BE2C (cell line): ENCODE measurements at places on chromosomes 6 and 20.
A peak's percentile ranks its signal among the peaks of the same experiment; 100 is the strongest.

DNA sequence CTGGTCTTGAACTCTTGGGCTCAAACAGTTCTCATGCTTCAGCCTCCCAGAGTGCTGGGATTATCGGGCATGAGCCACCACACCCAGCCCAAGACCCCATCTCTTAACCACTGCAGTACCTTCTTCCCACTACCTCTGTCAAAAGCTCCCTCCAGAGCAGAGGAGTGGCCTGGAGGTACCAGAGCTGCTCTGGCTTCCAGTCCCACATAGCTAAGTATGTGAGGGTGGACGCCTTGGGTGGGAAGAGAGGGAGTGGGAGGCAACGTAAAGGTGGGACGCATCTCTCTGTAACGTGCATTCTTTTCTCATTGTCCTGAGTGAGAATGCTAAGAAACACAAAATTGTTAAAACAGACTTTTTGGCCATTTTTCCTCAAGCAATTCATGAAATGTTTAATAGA, 24.5 kb downstream of the TM9SF4 start:
- no peak for DNase-seq

DNA sequence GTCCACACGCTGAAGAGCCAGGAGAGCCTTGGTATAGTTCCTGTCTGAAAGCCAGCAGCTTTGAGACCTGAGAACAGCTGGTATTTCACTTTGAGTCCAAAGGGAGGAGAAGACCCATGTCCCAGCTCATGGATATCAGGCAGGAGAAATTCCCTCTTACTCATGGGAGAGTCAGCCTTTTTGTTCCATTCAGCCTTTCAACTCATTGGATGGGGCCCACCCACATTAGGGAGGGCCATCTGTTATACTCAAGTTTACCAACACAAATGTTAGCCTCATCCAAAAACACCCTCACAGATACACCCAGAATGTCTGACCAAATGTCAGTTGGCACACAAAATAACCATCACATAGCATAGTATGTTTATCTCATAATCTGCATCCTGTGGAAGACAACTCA, 80.1 kb downstream of the GMDS start:
- no peak for DNase-seq

DNA sequence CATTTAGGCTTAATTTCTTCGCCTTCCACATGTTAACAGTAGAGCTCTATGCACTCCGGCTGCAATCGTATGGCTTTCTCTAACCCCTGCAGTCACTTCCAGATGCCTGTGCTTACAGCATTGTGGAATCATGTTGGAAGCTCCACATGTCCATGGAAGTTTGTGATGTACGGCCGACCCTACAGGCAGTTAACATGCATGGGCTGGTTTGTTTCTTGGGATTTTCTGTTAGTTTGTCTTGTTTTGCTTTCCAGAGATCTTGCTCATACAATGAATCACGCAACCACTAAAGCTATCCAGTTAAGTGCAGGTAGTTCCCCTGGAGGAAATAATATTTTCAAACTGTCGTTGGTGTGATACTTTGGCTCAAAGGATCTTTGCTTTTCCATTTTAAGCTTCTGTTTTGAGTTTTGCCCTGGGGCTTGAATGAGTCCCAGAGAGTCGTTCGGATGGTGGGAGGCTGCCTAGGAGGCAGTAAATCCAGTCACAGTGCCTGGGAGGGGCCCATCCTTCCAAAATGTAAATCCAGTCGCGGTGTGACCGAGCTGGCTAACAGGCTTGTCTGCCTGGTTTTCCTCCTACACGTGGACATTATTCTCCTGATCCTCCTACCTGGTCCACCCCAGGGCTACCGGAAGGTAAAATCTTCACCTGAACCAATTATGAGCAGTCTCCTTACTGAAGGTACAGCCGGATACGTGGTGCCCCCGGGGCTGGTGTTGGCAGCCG, 225.9 kb downstream of the SMOC2 start:
- DNase-seq: no peak

GRCh38 chr6:90319044-90319443, 22.4 kb upstream of the BACH2 start:
- no peak for DNase-seq

DNA sequence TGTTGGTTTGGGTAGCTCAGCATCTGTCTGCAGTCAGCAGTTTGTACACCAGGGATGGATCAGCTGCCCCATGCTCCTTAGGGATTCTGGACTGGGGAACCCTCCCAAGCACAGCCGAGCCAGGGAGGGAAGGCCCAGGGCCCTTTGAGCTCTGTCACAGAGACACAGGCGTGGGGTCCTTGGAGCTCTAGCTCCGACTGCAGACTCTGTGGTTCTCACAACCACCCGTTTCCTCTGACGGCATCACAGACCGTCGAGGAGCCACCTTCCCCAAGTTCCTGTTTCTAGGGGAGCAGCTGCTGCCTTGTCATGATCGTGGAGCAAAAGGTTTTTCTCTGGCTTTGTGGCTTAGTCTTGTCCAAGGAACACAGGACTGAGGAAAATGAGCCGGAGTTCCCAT, at the start of gene SLA2:
Gene SLA2, minus strand, starts transcription at position 199 of the 400 bp plus-strand sequence. CDS start 4,861 bp downstream, outside the sequence.
- DNase-seq: no peak

GRCh38 chr20:57509665-57510237, 15.2 kb downstream of the CTCFL start:
- peak; percentile 54 for DNase-seq

DNA sequence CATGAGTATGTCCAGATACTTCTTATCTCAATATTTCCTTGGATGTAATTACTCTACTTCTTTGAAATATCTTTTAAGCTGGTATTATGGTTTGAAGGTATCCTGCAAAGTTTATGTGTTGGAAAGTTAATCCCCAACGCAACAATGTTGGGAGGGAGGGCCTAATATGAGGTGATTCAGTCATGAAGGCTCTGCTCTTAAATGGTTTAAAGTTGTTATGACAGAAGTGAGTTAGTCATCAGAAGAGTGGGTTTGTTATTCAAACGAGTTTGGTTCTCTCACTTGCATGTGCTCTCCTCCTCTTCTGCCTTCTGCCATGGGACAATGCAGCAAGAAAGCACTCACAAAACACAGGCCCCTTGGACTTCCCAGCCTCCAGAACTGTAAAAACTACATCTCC, 176.3 kb downstream of the KCNQ5 start:
- DNase-seq: no peak

DNA sequence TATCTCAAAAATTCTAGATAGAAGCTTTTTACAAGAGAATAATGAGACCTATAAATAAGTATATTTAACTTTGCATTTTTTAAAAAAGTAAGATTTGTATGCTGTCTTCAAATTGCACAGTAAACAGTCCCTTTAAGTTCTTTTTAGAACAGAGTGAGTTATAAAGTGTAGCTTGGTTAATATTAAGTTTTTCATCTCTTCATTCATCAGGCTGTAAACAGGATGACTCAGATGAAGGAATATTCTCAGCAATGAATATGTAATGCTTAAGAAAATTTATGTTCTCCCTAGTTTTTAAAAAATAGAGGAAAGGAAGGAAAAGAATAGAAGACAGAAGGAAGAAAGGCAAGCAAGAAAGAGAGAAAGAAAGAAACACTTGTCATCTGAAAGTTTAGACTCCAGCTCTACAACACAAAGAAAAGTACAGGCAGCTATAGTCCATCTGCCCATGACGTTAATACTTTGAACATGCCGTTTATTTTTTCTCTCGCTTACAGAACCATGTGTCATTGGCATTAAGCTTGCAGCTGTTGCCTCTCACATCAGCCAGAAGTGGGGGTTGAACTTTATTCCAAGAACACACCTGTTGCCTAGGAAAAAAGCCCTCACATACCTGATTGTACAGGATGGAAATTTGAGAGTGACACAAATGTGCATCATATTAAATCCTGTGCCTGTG, 36.1 kb downstream of the CAP2 start:
- no peak for DNase-seq

DNA sequence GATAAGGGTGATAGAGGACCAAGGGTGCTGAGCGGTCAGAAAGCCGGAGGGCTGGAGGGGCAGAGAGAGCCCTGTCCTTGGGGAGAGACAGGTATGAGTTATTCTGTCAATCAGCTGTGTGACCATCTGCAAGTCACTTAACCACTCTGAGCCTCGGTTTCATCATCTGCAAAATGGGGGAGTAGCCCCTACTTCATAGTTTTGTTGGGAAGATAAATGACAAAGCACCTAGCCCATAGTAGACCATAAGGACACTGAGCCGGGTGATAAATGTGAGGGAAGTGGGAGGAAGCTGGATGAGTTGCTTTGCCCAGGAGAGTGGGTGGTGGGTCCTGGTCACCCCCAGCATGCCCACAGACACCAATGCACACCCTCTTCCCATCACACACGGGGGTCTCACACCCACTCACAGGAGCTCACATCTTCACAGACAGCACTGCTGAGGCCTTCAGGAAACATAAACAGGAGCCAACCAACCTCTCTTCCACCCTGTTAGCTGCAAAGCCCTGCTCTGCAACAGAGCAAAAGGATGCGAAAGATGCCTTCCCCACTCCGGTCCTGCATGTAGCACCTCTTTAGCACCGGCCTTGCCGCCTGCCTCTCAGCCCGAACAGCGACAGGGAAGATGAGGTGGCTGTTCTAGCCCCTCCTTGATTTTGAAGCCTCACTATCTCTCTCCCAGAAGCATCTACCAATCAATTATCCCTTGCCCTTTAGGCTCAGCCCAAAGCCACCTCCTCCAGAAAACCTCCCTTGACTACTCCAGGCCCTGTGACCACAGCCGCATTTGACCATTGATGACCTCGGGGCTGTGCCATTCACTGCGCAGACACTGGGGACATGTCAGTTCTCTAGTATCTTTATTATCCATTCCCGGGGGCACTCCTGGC, 18.9 kb downstream of the SPDEF start:
- DNase-seq: no peak

DNA sequence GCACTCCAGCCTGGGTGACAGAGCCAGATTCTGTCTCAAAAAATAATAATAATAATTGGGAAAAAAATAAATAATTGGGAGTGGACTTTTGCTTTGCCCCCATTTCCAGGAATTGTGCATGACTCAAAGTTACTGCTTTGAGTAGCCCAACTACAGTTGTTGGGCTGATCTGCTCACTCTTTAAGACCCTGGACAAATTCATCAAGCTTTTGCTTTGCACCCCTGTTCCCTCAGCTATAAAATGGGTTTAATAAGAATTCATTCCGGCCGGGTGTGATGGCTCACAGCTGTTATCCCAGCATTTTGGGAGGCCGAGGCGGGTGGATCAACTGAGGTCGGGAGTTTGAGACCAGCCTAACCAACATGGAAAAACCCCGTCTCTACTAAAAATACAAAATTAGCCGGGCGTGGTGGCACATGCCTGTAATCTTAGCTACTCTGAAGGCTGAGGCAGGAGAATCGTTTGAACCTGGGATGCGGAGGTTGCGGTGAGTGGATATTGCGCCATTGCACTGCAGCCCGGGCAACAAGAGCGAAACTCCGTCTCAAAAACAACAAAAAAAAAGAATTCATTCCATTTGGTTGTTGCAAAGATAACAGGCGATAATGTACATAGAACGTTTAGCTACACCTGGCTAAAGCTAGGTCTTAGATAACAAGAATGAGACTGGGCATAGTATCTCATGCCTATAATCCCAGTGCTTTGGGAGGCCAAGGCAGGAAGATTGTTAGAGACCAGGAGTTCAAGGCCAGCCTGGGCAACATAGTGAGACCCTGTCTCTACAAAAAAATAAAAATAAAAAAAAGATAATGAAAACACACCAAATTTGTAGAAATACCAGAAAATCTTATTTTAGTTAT, 87.9 kb upstream of the ZNF217 start:
- no peak for DNase-seq

- no peak for DNase-seq
Measured at GRCh38 chr6:1377526-1377925, 11.8 kb upstream of the FOXF2 start.

DNA sequence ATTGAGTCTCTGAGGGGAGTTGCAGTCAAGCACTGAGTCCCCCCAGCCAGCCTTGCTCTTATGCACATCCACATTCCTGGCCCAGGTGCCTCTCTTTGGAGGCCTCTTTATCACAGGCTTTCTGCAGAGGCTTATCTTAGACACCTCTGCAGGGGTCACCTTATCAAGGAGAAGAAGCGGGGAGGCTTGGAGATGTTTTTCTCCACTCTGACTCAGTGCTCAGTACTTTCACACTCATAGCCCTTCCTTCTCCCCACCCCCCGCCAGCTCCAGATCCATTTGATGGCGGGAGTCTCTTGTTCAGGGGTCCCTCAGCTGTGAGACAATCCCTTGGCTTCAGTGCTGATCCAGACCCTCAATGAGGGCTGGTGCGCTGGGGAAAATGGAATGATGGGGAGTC, 132.1 kb upstream of the TSHZ2 start:
- no peak for DNase-seq

- DNase-seq: no peak
Measured at GRCh38 chr6:55953335-55953734, 77.9 kb upstream of the BMP5 start.

DNA sequence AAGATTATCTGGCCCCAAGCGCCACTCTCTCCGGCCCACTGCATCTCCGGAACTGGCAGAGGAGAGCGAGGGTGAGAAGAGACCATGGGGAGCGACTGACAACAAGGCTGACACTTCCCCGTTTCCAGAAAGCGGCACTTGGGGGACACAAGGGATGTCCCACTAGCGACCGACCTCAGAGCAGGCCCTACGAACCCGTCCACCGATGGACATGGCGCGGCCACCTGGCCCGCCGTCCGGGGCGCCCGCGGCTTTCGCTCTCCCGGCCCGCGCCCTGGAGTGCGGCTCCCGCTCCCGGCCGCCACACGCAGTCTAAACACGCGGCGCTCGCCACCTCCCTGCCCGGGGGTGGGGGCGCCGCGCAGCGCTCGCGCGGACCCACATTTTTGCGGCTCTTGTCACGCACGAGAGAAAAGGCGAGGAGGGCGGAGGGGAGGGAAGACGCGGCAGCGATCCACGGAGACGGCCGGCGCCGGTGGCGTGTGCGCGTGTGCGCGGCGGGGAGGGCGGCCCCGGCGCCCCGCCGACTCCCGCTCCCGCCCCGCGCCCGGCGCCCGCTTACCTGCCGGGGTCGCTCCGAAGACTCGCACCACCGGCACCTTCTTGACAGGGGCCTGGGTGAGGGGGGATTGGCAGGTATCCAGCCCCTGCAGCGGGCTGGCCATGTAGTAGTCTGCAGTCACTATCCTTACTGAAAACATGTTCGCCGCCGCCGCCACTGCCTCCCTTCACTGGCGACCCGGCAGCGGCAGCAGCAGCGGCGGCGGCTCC, 645 bp downstream of the REV3L start:
- DNase-seq: peak; percentile 58

DNA sequence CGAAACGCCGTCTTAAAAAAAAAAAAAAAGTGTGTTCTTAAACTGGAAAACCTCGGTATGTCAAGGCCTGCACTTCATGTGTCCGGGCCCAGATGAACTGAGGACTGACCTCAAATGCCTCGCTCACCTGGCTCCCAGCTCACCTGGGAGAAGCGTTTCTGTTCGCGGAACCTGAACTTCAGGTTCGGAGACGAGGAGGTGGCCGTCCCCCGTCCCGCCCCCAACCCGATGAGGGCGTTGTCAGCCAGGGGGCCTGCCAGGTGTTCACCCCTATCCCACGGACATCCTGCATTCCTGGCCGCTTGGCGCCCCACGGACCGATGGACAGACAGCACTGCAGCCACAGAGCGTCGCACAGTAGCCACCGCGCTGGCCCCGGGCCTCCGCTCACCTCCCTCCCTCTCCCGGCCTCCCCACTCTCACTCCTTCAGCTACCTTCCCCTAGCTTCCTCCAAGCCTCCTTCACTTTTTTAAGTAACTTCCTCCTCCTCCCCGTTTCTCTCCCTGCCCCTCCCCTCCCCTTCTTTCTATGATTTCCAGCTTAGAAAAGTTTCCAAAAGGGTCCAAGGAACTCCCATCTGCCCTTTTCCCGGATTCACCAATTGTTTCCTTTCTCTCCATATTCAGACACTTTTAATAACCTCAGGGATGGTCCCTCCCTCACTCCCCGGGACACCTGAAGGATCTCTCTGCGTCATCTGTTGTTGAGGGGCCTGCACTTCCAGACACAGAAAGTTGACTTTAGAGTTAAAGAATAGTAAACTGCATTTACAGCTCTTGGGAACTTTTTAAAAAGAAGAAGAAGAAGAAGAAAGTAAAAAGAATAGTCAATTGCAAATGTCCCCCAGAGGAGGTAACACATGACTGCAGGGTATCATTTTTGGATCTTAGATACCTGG, 22.7 kb upstream of the MCM3 start:
- DNase-seq: no peak
